ENCODE measurements at places on chromosomes 7 and 10.
A peak's percentile ranks its signal among the peaks of the same experiment; 100 is the strongest.

DNA sequence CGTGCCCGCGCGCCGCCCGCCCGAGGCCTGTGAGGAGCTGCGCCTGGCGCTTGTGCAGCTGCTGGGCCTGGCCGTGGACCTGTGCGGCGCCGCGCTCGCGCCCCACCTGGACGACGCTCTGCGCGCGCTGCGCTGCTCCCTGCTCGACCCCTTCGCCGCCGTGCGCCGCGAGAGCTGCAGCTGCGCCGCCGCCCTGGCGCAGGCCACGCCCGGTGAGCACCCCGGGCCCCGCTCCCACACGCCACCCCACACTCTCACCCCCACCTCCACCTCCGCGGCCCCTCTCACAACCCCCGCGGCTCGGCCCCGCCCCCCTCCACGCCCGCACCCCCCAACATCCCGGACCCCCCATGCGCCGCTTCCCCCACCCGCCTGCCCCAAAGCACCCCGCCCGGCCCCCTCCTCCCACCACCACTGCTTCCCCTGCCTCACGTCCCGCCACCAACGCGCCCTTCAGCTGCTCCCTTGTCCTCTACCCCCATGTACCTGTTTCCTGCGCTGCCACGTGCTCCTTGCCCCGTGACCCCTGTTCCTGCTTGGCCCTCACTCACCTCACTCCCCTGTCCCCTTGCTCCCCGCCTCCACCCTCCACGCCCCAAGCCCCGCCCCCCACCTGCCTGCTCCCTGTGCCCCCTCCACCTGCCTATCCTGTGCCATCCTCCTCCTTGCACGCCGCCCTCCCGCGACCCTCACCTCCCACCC is at the start of gene PRKAR1B:
Gene PRKAR1B, minus strand, starts transcription at position 178 of the 702 bp plus-strand sequence. CDS start 15,776 bp downstream, outside the sequence.
- no peak for DNase-seq

DNA sequence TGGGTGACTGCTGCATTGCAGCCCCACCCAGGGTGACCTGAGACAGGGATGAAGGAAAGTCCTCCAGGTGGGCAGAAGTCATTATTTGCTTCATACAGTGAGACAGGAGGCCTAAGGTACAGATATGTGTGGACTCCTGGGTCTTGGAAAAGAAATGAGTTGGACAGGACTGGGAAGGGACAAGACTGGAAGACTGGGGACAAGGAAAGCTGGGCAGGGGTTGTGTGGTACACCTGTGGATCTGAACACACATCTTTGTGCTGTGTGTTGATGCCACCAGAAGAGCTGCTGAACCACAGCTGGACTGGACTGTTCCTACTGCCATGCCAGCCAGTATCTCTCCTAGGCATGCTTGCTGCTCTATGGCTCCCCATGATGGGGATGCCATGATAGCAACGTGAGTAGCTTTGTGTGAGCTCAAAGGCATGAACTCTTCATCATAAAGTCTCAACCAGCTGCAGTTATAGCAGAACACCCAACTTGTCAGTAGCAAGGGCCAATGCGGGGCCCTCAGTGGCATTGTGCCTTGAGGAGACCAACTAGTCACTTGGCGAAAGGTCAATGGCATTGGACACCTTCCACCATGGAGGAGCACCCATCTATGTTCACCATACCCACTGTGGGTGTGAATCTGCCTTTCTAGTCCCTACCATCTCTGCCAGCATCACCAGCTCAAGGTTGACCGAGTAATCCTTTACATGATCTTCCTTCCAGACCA is 76.0 kb upstream of the GRB10 start:
- no peak for DNase-seq

DNA sequence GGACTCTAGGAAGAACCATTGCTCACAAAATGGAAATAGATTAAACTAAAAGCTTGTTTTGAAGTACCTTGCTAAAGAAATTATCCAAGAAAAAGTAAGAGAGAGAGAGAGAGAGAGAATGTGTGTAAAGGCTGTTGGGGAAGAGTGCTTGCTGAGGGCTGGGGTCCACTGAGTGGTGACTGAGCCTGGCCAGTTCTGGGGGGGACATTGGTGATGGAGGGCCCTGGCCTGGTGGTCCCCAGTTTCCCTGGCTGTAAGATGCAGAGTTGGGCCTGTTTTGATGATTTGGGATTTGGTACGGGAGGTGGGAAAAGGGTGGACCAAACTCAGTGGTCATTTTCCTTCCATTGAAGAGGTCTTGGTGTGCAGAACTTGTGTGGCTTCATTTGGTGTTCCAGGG is 880 bp downstream of the RAMP3 start:
- DNase-seq = no peak

GRCh38 chr7:85480666-85481065 is 293.8 kb upstream of the SEMA3D start:
- no peak for DNase-seq

DNA sequence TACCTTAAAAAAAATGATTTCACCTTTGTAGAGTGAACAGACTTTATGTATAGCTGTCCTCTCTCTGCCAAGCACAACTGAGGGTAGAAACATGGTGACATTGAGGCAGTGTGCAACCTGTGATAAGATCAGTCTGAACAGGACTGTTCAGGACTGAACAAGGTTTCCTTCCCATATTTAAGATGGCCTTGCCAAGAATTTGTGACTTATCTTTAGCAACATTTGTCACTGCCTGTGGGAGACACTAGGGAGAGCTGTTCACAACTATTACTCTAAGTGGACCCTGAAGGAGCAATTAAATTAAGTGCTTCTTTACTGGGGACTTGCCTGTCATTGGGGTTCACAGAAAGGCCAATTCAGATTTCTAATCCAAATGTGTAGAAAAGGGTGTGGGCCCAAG is 6.7 kb downstream of the OR13A1 start:
- DNase-seq = no peak

- DNase-seq = no peak
Measured at GRCh38 chr10:128626397-128627000, 500.3 kb upstream of the MKI67 start.

DNA sequence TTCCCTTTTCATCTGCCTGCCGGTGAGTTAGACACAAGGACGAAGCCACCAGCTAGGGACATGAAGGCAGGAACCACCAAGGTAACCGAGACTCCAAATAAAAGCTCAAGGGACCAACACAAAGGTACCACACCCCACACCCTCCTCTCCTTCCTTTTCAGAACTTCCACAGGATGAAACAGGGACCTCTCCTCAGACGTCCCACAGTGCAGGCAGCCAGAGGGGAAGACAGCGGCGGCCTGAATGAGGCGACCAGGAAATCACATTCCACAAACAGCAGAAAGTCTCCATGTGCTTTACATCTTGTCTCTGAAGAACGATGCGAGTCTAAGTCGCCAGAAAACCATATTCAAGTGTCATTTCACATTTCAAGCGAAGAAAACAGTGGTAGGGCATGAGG is 97.8 kb downstream of the DIP2C start:
- DNase-seq = no peak

DNA sequence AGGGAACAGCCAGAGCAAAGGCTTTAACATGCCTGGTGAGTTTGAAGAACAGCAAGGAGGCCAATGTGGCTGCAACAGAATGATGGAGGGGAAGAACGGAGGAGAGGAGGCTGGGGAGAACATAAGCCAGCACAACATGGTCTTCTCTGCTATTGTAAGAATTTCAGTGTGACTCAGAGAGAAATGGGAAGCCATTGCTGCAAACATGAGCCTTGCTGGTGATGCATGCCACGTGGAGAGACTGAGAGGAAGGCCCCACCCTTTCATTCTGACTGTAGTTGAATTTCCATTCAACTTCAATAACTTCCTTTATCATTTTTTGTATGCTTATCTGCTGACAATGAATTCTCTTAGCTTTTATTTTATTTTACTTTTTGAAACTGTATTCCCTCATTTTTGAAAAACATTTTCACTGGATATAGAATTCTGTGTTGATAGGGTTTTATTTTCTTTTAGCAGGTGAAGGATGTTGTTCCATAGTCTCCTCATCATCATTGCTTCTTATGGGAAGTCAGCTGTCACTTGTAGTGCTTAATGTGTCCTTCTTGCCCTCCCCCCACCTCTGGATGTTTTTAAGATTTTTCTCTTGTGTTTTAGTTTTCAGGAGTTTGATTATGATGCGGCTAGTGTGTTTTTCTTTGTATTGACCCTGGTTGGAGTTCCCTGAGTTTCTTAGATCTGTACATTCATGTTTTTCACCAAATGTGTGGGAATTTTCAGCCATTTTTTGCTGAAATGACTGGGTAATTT is 46.4 kb upstream of the LEP start:
- DNase-seq = no peak

- no peak for DNase-seq
Measured at GRCh38 chr7:423312-424260, 96.1 kb downstream of the PDGFA start.

DNA sequence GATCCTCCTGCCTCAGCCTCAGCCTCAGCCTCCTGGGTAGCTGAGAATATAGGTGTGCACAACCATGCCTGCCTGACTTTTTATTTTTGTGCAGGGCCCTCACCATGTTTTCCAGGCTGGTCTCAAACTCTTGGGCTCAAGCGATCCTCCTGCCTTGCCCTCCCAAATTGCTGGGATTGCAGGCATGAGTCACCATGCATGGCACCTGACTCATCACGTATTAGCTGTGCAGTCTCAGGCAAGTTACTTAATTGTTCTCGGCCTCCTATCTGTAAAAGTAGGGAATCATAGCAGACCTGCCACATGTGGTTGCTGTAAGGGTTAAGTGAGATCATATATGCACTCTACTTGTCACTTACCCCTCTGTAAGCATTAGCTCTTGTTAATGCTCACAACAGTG is 117.2 kb downstream of the ANLN start:
- no peak for DNase-seq

- DNase-seq = peak; percentile 23
Measured at GRCh38 chr7:134943785-134944400, 42.4 kb upstream of the AGBL3 start.

DNA sequence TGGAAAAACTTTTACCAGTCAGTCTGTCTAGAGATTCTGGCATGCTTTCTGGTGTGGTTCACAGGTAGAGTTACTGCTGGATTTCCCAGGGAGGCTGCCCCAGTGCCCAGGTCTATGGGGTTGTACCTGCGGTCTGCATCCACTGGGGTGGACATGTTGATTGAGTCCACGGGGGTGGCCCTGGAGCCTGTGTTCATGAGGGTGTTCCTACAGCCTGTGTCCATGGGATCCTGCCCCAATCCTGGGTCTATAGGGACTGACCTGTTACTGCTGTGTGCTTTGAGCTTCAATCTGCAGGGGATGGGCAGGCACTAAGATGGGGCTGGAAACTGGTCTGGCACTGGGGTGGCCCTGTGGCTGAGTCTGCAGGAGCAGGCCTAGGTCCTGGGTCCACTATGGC is 54.5 kb upstream of the PRPS1L1 start:
- DNase-seq = no peak

DNA sequence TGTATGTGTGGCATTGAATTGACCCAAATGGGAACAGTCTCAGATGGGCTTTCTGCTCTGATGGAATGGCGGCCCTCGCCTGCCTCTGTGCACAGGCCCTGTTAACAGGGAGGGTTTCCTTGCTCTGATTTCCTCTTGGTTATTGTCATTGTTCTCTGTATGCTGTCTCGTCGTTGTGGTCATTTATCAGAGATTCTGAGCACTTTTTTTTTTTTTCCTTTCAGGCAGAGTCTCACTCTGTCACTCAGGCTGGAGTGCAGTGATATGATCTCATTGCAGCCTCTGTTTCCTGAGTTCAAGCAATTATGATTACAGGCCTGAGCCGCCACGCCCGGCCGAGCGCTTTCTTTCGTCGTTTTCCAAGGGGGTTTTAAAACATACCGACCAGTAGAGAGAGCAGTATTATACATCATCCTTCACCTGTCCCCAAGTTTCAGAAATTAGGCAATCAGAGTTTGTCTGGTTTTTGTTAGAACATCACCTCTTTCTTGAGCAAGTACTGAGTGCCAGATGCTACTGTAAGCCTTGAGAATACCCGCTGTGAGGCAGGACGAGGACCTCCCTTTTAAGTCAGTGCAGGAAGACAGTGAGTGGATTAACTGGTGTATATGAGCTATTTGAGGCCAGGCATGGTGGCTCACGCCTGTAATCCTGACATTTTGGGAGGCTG is 6.5 kb downstream of the CHST12 start:
- DNase-seq = no peak

GRCh38 chr7:17986851-17987250 is 40.8 kb downstream of the PRPS1L1 start:
- DNase-seq = peak; percentile 89

GRCh38 chr7:158097453-158098124 is 490.0 kb downstream of the PTPRN2 start:
- DNase-seq = no peak

DNA sequence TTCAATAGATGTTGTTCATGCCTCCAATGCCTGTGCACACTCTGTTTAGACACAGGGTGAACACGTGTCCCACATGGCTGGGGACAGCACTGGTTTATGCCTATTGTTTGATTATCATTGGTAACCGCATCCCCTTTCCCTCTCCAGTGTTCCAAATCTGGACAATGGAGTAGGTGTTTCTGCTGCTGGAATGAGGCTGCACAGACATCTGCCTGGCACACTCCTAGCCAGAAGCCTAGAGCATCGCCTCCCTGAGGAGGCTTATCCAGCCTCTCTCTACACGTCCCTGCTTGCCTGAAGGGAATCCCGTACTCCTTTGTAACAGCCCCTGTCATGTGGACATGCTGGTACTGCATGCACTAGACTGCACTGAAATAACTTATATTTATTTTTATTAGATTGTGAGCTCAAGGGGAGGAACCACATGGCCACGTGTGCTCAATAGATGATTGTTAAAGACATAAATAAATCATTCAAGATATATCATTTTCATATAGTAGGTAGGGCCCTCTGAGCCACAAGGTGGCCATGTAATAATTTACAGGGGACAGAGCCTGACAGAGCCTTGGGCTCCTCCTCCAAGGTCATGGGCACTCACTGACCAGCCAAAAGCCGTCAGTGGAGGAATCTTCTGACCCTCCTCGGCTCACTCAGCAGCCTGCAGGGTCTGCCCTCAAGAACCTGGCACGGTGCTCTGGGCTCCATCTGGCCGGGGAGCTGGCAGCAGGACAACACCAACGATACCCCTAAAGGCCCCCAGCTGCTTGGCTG is 310.9 kb upstream of the ZNF32 start:
- DNase-seq = no peak

DNA sequence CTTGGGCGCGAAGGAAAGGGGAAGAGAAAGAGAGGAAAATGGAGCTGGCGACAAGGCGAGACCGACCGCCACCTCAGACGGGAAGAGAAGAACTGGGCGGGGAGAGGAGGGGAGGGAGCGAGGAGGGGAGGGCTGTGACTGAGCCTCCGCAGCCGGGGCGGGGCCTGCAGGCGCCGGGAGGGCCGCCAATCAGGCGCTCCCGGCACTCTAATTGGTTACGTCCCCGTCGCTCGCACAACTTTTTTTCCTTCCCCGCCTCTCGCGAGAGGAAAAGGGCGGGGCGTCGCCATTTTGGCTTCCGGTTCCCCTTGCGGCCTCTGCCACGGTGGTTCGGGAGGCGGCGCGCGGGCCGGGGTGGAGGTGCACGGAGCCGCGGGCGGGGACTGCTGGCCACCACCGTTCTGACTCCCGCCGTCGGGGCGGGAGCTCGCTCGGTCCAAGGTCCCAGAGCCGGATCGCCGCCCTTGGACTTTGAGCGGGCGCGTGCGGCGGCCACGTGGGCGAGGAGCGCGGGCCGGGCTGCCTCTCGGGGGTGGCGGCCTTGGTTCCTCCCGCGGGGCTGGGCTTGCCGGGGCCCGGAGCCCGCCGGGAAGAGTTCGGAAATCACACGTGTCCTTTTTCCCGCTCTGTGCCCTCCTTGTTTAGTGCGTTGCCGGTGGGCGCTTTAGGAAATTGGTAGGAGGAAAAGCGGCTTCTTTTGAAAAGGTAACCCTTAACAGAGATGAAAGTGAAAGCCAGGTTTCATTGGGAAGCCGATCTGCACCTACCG is at the start of gene GDI2:
Gene GDI2, minus strand, starts transcription at position 94 of the 769 bp plus-strand sequence. CDS start 176 bp downstream, outside the sequence.
- peak; percentile 97 for DNase-seq
